ENCODE measurements at places on chromosomes 7 and 10. TPM values are rescaled to one million over a fixed set of nuclear protein-coding genes. Genes with fewer than 3 reads are reported as not detected.

The CELF2 gene
- total RNA-seq = 30.0 TPM

DNA sequence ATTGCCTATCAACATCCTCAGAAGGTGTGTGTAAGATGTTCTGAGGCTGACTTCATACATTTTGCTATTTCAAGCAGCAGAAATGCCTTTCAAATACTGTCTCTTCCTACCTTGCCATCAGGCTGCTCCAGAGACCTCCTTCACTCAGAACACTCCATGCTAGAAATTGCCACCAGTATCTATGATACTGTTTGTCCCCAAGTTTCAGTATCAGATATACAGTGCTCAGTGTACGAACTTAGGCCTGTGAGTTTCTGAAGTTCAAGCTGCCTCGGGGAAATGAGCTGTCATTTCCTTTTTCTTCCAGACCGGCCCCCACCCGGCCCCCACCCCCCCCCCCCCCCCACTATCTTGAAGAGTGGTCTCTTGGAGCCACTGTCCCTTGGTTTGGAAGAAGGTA lies 373.4 kb upstream of the CHRM2 start:
- no peak for DNase-seq

DNA sequence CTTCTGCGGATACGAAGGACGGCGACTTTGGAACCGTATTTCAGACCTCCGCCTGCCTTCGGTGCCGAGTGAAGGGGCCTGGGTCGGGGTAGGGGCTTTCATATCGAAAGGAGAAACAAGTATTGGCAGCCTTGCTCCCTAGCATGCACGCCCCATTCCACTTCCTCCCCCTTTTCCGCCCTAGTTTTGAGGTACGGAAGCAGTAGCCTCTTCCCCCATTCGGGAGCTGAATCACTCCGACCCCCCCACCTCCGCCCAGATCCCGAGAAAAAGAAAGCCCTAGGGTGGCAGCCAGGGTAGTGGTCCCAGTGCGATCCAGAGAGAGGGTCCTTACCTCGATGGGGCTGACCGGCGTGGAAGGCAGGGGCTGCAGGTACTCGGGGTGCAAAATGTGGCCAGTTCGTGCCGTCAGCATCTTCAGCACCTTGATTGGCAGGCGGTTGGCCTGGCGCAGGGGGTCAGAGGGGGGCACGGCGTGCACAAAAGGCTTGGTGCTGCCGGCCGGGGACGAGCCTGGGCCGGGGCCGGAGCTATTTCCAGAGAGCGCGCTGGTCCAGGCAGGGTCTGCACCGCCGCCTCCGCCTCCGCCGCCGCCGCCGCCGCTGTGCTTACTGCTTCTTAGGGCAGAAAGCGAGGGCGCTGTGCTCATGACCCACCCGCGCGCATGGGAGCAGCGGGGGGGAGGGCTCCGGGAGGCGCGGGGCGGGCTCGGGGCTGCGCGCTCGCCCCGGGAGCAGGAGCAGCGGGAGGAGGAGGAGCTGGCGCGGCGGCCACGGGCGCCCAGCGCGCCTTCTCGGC lies 594 bp downstream of the ZNF503 start:
- peak; percentile 19 for DNase-seq

- DNase-seq = no peak
Measured at GRCh38 chr10:71873582-71874211, 22.6 kb upstream of the PSAP start.

DNA sequence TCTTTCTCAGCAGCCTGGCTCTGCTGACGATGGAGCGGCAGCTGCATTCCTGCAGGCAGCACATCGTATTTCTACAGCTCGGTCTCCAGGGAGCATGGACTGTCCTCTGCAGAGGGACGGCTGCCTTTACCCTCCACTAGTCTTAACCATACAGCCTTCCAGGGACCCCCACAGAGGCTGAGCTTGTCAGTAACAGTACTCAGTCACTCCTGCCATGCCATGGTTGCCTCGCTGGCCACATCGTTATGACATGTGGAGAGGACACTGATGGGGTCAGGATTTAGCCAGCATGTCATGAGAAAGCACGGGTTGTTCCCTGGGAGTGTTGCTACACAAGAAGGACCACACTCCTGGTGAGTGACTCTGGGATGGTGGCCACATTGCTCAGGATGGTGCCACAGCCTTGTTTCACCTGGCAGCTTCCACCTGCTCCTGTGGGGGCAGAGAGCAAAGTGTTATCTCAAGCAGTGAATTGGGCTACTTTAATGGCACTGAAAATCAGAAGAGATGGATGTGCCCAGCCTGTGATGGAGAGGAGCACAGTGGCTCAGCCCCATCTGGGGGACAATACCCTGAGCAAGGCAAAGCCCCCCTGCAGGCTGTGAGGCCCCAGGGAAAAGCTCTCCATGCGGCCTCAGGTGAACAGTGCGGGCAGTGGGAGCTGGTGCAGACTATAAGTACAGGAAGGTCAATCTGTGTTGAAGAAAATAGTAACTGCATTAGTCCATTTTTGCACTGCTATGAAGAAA lies 443.9 kb downstream of the TCERG1L start:
- no peak for DNase-seq

Data from gastrocnemius medialis (tissue), 4 donors.